Vagina (tissue), 2 donors: ENCODE measurements at places on chromosomes 1 and 21. TPM values are rescaled to one million over a fixed set of nuclear protein-coding genes. Genes with fewer than 3 reads are reported as not detected.

Gene TEKT2
- not detected for total RNA-seq

DNA sequence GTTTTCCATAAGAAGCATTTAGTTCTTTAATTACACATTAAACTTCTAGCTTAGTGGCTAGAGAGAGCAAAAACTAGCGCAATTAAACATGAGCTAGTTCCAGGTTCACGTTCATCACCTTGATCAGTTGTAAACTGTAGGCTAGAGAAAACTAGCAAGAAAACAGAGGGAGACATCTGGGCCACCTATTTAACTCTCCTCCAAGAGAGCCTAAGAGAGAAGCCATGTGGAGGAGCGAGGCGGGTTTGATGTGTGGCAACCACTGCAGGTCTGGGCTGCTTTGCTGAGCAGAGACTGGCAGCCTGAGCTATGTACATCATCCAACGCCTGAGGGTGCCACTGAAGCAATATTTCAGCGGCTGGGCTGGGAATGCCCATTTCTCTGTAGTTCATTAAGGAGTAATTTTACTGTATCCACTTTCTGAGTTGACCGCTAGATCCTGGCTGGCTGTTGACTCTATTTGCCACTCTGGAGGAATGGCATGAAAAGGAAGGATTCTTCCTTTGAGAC, 252.9 kb downstream of the DYRK1A start:
- H3K4me3 ChIP-seq = no peak overlapping the region
- H3K27ac ChIP-seq = no peak overlapping the region
- H3K36me3 ChIP-seq = no peaks in the 10 kb centered on the region
- DNase-seq = no peak

DNA sequence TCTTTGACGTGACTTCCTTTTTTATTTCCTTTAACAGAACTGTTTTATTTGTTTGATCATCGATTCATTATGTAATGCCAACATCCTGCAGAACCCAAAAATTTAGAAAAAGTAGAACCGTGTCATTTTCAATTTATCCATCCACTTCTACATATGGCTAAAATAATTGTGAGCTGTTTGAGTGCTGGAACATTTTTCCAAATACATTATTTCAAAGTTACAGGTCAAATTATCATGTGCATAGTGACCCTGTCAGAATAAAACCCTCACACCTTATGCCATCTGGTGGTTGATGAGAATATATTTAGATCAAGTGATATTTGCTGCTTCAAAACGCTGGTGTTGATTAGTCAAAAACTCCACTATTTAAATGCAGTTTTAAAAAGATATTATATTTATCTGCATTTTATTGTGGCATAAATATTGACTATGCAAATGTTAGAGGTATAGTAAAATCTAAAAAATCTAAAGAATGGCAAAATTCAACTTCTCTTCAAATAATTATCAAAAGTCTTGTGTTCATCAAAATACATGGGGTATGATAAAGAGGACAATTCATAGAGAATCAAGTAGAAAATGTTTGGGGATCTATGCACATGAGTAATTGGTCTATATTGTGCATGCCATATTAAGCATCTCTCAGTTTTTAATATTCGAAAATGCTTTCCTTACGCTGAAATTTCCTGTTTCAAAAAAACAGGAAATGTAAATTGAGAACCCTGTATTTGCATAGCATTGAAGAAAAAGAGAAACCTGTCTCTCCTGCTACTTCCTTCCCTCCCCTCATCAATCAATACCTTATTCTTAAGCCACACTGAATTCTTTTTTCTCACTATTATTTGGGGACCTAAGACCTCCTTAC, 39.7 kb downstream of the UBE2U start:
- no peaks in the 10 kb centered on the region for H3K27me3 ChIP-seq
- H3K27ac ChIP-seq = no peak overlapping the region
- H3K4me3 ChIP-seq = no peak overlapping the region
- H3K4me1 ChIP-seq = no peaks in the 10 kb centered on the region

GRCh38 chr1:19435181-19435580, 50.2 kb downstream of the CAPZB start:
- no peak overlapping the region for H3K4me3 ChIP-seq
- DNase-seq = no peak
- H3K4me1 ChIP-seq = peaks cover 96% of the 10 kb centered on the region
- no peaks in the 10 kb centered on the region for H3K36me3 ChIP-seq
- peak overlapping the region; percentile 86 for H3K27ac ChIP-seq

DNA sequence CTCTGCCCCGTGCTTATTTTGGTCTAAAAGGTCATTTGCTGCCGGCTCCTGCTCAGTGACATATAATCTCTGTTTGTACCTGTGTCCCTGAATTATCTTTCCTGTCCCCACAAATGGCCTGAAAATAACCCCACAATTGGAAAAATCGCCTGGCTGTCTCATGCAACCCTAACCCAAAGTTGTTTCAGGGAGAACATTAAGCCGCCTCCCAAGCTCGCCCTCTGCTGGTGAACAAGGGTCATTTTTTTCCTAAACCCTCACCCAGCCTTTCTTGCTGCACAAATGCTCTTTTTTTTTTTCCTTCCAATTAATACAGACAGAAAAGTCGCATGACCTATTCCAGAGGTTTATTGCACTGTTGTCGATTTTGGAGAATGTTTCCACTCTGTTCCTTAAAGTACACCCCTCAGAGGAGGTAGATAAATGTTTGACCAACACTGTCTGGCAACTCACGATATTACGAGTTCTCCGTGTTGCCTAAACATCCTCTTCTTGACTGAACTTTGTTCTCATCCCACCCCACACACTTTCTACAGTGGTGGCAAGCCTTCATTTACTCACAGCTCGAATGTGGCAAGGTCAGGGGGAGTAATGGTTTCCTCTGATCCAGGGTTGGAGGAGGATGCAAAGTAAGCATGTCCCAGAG, 148.7 kb downstream of the ZZZ3 start:
- DNase-seq = no peak
- H3K4me3 ChIP-seq = no peak overlapping the region
- no peaks in the 10 kb centered on the region for H3K4me1 ChIP-seq
- no peaks in the 10 kb centered on the region for H3K36me3 ChIP-seq
- no peak overlapping the region for H3K27ac ChIP-seq
- no peaks in the 10 kb centered on the region for H3K27me3 ChIP-seq

DNA sequence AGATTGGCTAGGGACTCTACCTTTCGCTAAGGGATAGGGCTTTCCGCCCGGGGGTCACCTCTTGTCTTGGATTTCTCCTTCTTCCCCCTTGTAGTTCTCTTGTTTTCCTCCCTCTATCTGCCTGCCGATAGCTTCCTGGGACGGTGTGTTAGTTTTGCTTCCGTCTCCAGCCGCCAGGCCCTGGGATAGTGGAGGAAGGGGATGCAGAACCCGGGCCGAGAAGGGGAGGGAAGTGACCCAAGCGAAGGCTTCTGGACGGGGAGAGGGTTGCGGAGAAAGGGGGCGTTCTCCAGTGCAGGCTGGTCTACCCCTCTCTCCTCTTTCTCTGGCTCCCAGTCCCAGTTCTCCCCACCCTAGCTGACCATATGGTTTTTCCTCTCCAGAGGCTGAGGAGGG, 871 bp downstream of the TUFT1 start:
- H3K36me3 ChIP-seq = no peaks in the 10 kb centered on the region
- DNase-seq = no peak
- no peaks in the 10 kb centered on the region for H3K27me3 ChIP-seq
- peak overlapping the region; percentile 61 for H3K4me3 ChIP-seq
- peak overlapping the region; percentile 70 for H3K27ac ChIP-seq

DNA sequence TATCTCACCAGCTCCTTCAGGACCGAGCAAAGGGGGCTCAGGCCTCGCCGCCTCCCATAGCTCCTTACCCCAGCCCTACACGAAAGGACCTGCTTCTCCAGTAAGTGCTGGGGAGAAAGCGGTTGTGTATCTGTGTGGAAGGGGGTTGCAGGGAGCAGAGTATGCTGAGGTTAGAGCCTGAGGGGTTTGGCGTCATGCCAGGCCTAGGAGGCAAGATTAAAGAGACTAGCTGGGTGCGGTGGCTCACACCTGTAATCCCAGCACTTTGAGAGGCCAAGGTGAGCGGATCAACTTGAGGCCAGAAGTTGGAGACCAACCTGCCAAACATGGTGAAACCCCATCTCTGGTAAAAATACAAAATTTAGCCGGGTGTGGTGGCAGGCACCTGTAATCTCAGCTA, 14.1 kb upstream of the RASSF5 start:
- H3K36me3 ChIP-seq = no peaks in the 10 kb centered on the region
- H3K27ac ChIP-seq = no peak overlapping the region
- no peaks in the 10 kb centered on the region for H3K27me3 ChIP-seq
- DNase-seq = no peak
- H3K4me3 ChIP-seq = no peak overlapping the region
- H3K4me1 ChIP-seq = peaks cover 29% of the 10 kb centered on the region

GRCh38 chr21:38993561-38993960, 187.8 kb downstream of the ETS2 start:
- H3K27ac ChIP-seq = peak overlapping the region; percentile 17
- H3K4me1 ChIP-seq = peaks cover 58% of the 10 kb centered on the region

DNA sequence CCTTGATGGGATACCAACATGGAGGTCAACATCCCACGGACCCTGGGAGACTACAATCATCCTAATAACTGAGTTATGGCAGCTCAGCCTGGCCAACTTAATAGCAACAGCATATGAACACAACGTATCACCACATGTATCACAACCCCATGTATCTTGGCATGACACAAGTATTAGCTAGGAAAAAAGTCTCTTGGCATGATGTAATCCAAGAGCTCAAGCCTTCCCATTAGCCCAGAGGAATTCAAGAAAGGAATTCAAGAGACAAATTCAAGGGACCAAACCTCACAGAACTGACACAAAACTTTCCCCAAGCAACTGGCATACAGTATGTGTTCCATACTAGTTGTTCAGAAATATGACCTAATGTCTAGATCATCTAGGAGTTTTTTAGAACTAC, 100.9 kb upstream of the HMGB4 start:
- no peaks in the 10 kb centered on the region for H3K36me3 ChIP-seq
- H3K27ac ChIP-seq = no peak overlapping the region
- H3K4me1 ChIP-seq = peaks cover 5% of the 10 kb centered on the region
- no peak overlapping the region for H3K4me3 ChIP-seq

DNA sequence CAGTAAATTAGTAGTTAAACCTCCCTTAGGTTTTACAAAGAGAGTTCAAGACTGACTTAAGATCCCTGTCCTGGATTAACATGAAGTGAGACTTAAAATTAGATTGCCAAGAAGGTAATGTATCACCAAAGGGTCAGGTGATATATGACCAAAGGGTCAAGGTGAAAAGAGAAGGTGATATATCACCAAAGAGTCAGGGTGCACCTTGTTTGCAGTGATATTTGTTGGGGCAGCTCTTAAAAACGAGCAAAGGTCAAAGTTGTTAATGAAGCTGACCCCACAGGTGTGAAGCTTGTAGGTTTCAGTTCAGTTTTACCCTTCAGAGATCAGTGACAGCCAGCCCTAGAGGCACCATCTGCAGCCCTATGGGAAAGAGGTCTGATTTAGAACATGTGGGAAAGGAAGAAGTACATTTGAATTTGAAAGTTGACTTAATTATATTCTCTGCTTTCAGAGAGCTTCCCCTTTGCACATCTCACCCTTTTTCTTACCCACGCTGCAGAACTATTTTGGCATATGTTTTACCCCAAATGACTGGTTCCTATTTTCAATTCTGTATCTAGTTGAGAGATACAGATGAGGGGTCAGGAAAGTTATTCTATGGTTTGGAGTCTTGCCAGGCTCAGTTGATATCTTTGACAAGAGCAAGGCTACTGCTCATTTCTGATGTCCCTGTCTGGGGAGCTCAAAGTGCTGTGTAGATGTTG, 170.8 kb downstream of the S1PR1 start:
- H3K36me3 ChIP-seq = no peaks in the 10 kb centered on the region
- H3K4me1 ChIP-seq = no peaks in the 10 kb centered on the region
- no peak for DNase-seq
- H3K27ac ChIP-seq = no peak overlapping the region

- H3K4me3 ChIP-seq = no peak overlapping the region
- peaks cover 9% of the 10 kb centered on the region for H3K4me1 ChIP-seq
- H3K27ac ChIP-seq = no peak overlapping the region
- no peaks in the 10 kb centered on the region for H3K27me3 ChIP-seq
- no peak for DNase-seq
Observed at GRCh38 chr1:210330279-210330866, 1.7 kb downstream of the HHAT start.

- peak overlapping the region; percentile 62 for H3K27ac ChIP-seq
- no peak for DNase-seq
- no peaks in the 10 kb centered on the region for H3K4me1 ChIP-seq
- H3K27me3 ChIP-seq = no peaks in the 10 kb centered on the region
Observed at GRCh38 chr1:17520041-17520440, 19.5 kb upstream of the ARHGEF10L start.
